ENCODE measurements at places on chromosomes 3 and 15. TPM values are rescaled to one million over a fixed set of nuclear protein-coding genes. Genes with fewer than 3 reads are reported as not detected.
A peak's percentile ranks its signal among the peaks of the same experiment; 100 is the strongest.

CKMT1B gene
- 12.8 TPM for total RNA-seq

MOBP gene
- not detected for total RNA-seq

HYKK gene
- total RNA-seq: 1.3 TPM

SEMA3G gene
- 175 TPM for total RNA-seq

C2CD4A gene
- 0.18 TPM for total RNA-seq

CSPG4 gene
- 0.18 TPM for total RNA-seq

PLXNB1 gene
- total RNA-seq: 68.7 TPM

SERPINI2 gene
- not detected for total RNA-seq

FURIN gene
- total RNA-seq: 143 TPM

WDR73 gene
- 29.5 TPM for total RNA-seq

TEX55 gene
- not detected for total RNA-seq

DNA sequence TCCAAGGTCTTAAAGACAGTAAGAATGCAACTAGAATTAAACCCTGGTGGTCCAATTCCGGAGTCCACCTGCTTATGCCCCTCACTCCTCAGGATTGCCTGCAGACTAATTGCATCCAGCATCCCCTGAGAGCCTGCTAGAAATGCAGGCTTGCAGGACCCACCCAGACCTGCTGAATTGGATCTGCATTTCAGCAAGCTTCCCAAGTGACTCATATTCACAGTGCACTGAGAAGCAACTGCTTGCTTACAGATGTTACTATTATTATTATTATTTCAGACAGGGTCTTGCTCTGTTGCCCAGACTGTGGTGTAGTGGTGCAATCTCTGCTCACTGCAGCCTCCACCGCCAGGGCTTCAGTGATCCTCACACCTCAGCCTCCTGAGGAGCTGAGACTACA lies 83.5 kb upstream of the VGLL4 start:
- H3K4me3 ChIP-seq: no peak overlapping the region
- no peak overlapping the region for H3K27ac ChIP-seq
- peaks cover 5% of the 10 kb centered on the region for H3K4me1 ChIP-seq
- H3K27me3 ChIP-seq: no peaks in the 10 kb centered on the region
- DNase-seq: no peak
- no peaks in the 10 kb centered on the region for H3K36me3 ChIP-seq

DNA sequence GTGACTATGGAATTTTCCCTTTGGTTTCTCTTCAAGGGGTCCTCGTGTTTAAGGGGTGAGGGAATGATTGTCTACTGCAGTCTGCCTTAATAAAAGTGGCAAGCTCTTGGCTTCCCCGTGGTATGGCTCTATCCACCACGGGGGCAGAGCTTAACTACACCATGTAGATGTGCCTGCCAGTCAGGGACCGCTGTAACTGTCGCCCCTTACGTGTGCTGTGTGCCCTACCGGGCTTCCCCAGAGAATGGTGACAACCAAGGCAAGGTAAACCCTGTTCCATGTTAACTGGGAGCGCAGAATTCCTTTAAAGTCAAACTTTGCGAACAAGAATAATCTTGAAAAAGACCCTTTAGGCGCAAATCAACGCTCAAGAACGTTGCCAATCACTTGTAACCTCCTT lies 966 bp upstream of the C3orf80 start:
- no peak for DNase-seq
- no peaks in the 10 kb centered on the region for H3K36me3 ChIP-seq
- peaks cover 16% of the 10 kb centered on the region for H3K27me3 ChIP-seq
- peaks cover 18% of the 10 kb centered on the region for H3K4me1 ChIP-seq
- no peak overlapping the region for H3K4me3 ChIP-seq

- H3K27ac ChIP-seq: no peak overlapping the region
- DNase-seq: no peak
Measured at GRCh38 chr3:141302364-141303141, 65.8 kb upstream of the ZBTB38 start.

DNA sequence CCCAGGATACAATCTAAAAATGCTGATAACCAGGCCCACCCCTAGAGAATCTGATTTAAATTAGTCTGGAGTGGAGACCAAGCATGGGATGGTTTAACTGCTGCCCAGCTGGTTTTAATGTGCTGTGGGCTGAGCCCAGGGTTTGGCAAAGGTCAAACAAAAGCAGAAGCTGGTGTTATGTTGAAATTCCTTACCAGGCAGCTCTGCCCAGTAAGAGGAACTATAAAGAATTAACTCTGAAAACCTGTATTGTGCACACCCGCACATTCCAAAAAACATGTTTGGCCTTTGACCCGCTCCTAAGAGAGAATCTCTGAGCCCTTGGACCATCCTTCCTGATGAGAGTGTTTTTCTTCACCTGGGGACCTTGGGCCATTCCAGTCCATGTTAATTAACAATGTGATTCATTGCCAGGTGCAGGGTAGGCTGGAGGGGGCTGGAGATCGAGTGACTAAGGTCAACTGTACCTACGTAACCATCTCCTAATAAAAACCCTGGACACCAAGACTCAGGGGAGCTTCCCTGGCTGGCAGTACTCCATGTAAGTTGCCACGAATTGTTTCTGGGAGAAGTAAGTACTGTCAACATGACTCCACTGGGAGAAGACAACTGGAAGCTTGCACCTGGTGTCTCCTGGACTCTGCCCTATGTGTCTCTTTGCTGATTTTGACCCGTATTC lies 10.9 kb downstream of the CCDC13 start:
- peaks cover 3% of the 10 kb centered on the region for H3K27me3 ChIP-seq
- no peaks in the 10 kb centered on the region for H3K4me1 ChIP-seq
- no peaks in the 10 kb centered on the region for H3K36me3 ChIP-seq
- no peak overlapping the region for H3K27ac ChIP-seq
- no peak for DNase-seq

DNA sequence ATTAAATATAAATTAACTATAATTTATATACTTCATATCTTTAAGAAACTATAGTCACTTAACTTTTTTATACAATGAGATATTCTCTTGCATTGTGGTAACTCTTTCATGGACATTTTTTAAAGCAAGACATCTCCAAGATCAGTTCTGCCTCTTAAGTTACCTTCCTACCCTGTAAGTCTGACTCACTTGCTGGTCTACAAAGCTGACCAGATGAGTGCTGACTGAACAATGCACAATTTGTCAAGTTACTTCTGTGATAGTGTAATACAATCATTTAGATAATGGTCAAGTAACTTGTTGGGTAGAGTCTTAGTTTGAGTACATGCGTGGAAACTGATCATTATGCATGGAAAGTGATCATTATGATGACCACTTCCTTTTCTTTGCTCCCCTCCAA lies 145.9 kb downstream of the MEIS2 start:
- no peak overlapping the region for H3K27ac ChIP-seq
- H3K27me3 ChIP-seq: no peaks in the 10 kb centered on the region
- DNase-seq: no peak
- H3K36me3 ChIP-seq: no peaks in the 10 kb centered on the region

DNA sequence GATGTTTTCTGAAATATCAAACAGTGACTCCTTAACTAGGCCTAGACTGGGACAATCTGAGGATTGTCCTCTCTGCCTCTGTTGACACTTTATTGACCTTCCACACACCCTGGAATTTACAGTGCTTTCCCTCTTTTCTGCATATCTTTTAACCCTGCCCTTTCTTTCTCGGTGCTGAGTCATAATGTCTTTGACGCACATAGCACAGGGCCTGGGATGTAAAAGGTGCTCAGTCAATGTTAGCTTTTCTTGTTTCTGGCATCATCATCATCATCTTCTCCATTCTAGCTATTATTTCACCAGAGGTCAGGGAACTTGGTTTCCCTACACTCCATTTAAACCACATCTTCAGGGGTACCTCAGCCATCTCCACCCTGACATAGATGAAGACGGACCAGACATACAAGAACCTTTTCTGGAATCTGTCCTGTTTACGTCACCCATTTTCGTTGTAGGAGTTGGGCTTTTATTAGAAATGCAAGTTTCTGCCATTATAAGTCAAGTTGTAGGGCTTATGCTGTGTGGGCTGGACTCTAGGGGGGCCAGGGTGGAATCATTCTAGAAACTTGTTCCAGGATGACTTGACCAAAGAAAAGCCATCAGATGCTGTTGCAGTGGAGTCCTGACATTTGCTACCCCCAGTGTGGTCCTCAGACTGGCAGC lies 46.6 kb downstream of the ZBTB38 start:
- peaks cover 23% of the 10 kb centered on the region for H3K4me1 ChIP-seq
- no peak overlapping the region for H3K27ac ChIP-seq
- no peak for DNase-seq
- H3K36me3 ChIP-seq: peaks cover 23% of the 10 kb centered on the region
- no peaks in the 10 kb centered on the region for H3K27me3 ChIP-seq
- no peak overlapping the region for H3K4me3 ChIP-seq

DNA sequence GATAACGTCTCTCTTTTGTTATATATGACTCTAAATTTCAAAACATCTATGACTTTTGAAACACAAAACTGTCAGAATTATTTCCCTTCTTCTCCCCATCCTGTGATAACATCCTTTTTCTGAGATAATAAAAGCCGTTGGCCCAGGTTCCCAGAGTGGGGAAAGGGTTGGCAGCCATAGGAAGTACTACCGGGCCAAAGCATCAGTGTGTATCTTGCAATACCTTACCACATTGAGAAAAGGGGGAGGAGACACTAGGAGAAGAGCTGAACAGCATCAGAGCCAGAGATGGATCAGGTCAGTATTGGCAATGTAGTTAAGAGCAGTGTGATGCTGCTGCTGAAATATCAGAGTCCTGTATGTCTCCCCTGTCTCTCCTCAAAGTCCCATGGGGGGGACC lies 210.0 kb upstream of the PROK2 start:
- H3K4me3 ChIP-seq: no peak overlapping the region
- H3K36me3 ChIP-seq: no peaks in the 10 kb centered on the region
- no peak overlapping the region for H3K27ac ChIP-seq

DNA sequence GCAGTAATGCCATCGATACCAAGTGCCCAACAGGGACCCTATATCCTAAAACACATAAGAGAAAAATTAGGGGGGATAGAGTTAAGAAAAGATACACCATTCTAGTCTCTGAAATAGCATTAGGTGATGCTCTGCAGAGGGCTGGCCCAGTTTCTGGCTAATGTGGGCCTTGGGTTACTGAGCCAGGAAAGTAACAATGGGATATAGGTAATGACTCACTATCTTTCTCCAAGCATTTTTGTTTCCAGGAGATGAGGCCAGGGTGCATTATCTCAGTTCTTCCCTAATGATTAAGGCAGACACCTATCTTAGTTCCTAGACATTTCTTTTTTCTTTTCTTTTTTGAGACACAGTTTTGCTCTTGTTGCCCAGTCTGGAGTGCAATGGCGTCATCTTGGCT lies 50.0 kb downstream of the PRKAR2A start:
- H3K36me3 ChIP-seq: peaks cover 4% of the 10 kb centered on the region
- DNase-seq: no peak
- no peak overlapping the region for H3K4me3 ChIP-seq
- no peaks in the 10 kb centered on the region for H3K4me1 ChIP-seq
- peaks cover 2% of the 10 kb centered on the region for H3K27me3 ChIP-seq

DNA sequence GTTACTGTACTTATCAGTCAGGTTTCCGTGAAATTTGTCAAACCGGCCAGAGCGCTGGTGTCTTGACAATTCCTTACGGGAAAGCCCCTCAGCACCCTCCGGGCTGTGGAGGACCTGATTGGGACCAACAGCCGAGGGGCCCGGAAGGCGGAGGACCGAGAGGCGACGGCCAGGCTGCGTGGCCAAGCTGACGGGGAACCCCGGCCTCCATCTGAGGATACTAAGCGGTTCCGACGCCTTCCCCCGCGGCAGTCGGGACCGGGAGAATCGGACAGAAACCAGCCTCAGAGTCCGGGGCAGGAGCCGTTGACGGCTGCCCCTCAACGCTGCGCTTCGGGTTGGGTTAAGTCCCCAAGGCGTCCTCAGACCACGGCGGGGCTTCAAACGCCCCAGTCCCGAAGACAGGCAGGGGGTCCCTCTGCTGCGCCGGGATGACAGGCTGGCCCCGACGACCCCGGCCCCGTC lies 499 bp downstream of the ALDH1A2 start:
- H3K27me3 ChIP-seq: peaks cover 13% of the 10 kb centered on the region
- H3K36me3 ChIP-seq: no peaks in the 10 kb centered on the region
- no peak overlapping the region for H3K4me3 ChIP-seq
- peak; percentile 27 for DNase-seq
- peaks cover 6% of the 10 kb centered on the region for H3K4me1 ChIP-seq

GRCh38 chr15:75671730-75672602 lies 24.3 kb downstream of the SNX33 start:
- H3K27ac ChIP-seq: no peak overlapping the region
- H3K4me1 ChIP-seq: peaks cover 10% of the 10 kb centered on the region
- no peak for DNase-seq
- no peaks in the 10 kb centered on the region for H3K36me3 ChIP-seq
- no peak overlapping the region for H3K4me3 ChIP-seq
- H3K27me3 ChIP-seq: peaks cover 5% of the 10 kb centered on the region

GRCh38 chr3:164458986-164459385 lies 619.3 kb downstream of the SI start:
- H3K36me3 ChIP-seq: no peaks in the 10 kb centered on the region
- no peaks in the 10 kb centered on the region for H3K4me1 ChIP-seq
- no peak overlapping the region for H3K27ac ChIP-seq

GRCh38 chr15:68644996-68645395 lies 66.2 kb downstream of the CORO2B start:
- peaks cover 27% of the 10 kb centered on the region for H3K4me1 ChIP-seq
- H3K4me3 ChIP-seq: no peak overlapping the region
- H3K27me3 ChIP-seq: no peaks in the 10 kb centered on the region
- no peak overlapping the region for H3K27ac ChIP-seq

DNA sequence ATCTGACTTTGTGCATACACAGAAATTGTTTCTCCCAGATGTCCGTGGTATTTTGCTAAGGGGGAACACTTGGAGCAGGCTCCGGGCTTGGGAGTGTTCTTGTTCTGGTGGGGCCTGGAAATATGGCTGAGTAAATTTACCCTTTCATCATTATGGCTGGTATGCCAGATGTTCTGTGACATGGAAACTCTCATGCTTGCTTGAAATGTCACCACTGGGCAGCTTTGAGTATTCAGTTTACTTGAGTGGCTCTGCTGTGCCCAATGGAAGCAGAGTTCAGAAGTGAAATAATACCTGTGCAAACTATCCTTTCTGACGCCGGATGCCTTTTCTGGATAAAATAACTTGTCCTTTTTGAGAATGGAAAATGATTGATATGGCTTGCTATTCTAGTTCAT lies 283.6 kb upstream of the TPM1 start:
- peaks cover 10% of the 10 kb centered on the region for H3K36me3 ChIP-seq
- H3K27me3 ChIP-seq: peaks cover 4% of the 10 kb centered on the region
- H3K4me1 ChIP-seq: peaks cover 14% of the 10 kb centered on the region
- H3K4me3 ChIP-seq: no peak overlapping the region

- H3K4me1 ChIP-seq: peaks cover 14% of the 10 kb centered on the region
- DNase-seq: no peak
- no peak overlapping the region for H3K27ac ChIP-seq
- H3K27me3 ChIP-seq: peaks cover 13% of the 10 kb centered on the region
Measured at GRCh38 chr3:186828340-186828739, 14.2 kb upstream of the ADIPOQ start.

GRCh38 chr15:63492541-63493077 lies 11.8 kb upstream of the USP3 start:
- H3K27ac ChIP-seq: no peak overlapping the region
- DNase-seq: no peak
- H3K4me1 ChIP-seq: peaks cover 12% of the 10 kb centered on the region
- H3K27me3 ChIP-seq: peaks cover 3% of the 10 kb centered on the region
- H3K36me3 ChIP-seq: no peaks in the 10 kb centered on the region
- no peak overlapping the region for H3K4me3 ChIP-seq
